RWPE2 (cell line): ENCODE measurements at places on chromosomes 12 and 14.

- no peak for DNase-seq
- no peaks in the 10 kb centered on the region for H3K27me3 ChIP-seq
- no peak overlapping the region for H3K27ac ChIP-seq
- H3K4me1 ChIP-seq, result peaks cover 1% of the 10 kb centered on the region
- no peak overlapping the region for H3K4me3 ChIP-seq
These were observed 70.9 kb upstream of the DICER1 start for GRCh38 chr14:95228240-95228639.

DNA sequence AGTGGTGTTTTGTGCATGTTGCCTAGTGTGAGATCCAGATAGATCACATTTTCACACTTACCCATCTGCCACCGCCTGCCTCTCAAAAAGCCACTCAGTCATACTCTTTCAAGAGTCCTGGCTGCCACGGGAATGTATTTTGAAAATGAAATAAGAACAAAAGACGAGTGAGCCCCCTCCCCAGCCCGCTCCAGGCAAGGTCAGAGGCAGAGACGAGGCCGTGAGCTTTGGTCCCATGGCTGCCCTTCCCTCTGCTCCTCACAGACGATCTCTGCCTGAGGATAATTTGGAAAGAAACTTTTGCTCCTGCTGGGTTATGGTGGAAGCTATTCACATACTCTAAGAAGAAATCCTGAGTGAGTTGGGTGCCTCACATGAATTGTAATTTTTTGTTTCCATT, 924.3 kb downstream of the BCL11B start:
- H3K27me3 ChIP-seq, result no peaks in the 10 kb centered on the region
- H3K4me3 ChIP-seq, result no peak overlapping the region
- H3K27ac ChIP-seq, result no peak overlapping the region
- H3K4me1 ChIP-seq, result peaks cover 10% of the 10 kb centered on the region

DNA sequence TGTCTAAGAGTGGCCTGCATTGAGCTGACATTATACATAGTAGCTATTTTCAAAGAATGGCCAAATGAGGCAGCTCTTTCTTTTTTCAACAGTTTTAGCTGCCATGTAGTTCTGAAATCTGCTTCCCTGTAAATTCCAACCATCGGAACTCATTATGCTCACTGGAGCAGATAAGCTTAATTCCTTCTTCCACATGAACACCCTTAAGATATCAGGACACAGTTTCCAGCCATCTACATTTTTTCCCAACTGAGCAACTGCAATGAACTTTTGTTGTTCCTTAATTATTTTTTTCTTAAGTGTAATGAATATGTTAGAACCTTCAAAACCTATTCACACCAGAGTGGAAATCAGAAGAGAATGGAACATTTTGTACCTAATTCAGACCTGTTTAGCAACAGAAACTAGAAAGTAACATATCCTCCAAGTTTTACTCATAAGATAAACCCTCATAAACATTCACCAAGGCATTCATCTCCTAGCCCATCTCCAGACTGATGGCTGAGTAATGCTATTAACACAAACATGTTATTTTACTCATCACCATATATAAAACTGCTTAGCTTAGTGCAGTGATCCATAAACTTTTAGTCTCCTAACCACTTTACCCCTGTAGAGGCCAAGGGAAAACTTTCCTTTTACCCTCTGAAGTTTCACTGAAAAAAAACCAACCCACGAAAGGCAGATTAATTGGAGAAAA, 296.1 kb upstream of the SYT1 start:
- no peak overlapping the region for H3K4me3 ChIP-seq
- no peaks in the 10 kb centered on the region for H3K27me3 ChIP-seq
- no peaks in the 10 kb centered on the region for H3K36me3 ChIP-seq
- no peaks in the 10 kb centered on the region for H3K4me1 ChIP-seq
- no peak for DNase-seq
- no peak overlapping the region for H3K27ac ChIP-seq

DNA sequence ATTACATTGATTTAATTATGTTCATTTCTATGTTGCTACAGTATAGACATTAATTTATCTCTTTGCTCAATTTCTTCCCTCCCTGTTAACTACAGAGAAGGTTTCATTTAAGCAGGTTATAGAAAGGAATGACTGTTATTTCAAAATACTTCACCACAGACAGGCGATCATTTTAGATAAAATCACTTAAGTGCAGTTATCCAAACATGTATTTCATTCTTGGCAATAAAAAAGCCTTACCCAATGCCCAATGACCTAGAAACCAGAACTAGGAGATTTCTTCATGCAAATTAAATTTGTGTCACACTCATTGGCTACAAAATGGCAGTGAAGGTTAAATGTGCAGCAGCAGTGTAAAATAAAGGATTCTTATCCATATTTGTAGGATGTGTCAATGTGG, 266.4 kb downstream of the KCNH5 start:
- no peak overlapping the region for H3K27ac ChIP-seq
- no peaks in the 10 kb centered on the region for H3K27me3 ChIP-seq
- no peak for DNase-seq
- H3K4me3 ChIP-seq, result no peak overlapping the region
- no peaks in the 10 kb centered on the region for H3K4me1 ChIP-seq
- no peaks in the 10 kb centered on the region for H3K36me3 ChIP-seq

DNA sequence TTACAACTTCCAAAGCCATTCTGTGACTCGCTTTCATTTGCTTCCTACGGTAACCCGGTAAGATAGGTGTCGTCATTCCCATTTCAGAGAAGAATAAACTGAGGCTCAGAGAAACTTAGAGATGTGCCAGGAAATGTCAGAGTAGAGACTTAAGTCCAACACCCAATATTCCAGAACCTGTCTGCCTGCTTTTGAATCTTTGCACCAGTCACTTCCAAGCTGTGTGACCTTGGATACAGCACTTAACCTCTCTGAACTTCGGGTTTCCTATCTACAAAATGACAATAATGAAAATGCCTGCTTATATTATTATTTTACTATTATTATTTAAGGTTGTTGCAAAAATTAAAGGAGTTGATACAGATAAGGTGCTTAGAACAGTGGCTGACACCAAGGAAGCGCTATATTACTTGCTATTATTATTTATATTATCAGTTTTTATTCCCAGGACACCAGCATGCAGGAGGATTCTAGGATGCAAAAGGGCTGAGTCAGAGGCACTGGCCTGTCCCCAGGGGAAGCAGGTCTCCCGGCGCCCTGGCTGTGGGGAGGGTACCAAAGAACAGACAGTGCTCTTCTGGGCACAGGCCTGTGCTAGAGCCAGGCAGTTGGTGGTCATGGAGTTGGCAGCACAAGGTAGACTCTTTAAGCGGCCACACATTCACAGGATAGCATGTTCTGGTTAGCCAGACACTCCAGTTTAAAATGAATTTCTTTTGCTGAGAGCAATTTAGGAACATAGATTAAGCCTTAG, 5.4 kb downstream of the HSPB8 start:
- H3K27ac ChIP-seq, result no peak overlapping the region
- no peak overlapping the region for H3K4me3 ChIP-seq
- no peaks in the 10 kb centered on the region for H3K27me3 ChIP-seq
- no peak for DNase-seq
- H3K36me3 ChIP-seq, result no peaks in the 10 kb centered on the region
- H3K4me1 ChIP-seq, result no peaks in the 10 kb centered on the region

DNA sequence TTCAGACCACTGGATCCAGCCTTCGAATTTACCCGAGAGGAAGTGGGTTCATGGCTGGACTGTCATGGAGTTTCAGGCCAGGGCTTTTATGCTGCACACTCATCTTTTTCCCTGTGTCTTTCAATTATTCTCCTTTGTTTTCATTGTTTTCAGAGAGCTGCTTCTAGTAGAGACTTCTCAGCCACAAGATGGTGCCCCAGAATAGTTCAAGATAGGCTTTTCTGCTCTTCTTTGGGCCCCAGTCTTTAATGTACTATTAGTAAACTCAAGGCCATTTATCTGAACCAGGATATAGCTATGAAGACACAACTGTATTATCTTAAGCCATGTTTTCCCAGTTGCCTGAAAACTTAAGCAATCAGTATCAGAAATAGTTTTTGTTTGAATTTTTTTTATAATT, 30.4 kb upstream of the PSMA6 start:
- DNase-seq, result no peak
- H3K36me3 ChIP-seq, result no peaks in the 10 kb centered on the region; the same call in 1 of the 2 replicates
- H3K27ac ChIP-seq, result no peak overlapping the region
- H3K4me3 ChIP-seq, result no peak overlapping the region
- no peaks in the 10 kb centered on the region for H3K27me3 ChIP-seq

DNA sequence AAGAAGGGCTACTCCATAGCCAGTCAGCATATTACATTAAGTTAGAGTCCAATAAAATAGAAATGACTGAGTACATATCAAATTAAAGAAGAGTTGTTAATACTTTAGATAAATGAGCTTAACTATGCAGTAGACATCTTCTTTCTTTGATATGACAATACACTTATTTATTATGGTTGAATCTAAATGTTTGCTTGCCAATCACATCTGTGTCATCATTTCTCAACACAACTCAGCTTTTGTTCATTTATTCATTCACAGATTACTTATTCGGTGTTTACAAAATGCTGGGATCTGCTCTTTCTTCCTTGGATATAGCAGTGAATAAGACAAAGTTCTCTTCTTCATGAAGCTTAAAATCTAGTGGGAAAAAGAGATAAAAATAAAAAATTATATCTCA, 614.6 kb upstream of the ATP2B1 start:
- no peak overlapping the region for H3K4me3 ChIP-seq
- H3K36me3 ChIP-seq, result no peaks in the 10 kb centered on the region
- H3K27me3 ChIP-seq, result no peaks in the 10 kb centered on the region
- H3K4me1 ChIP-seq, result no peaks in the 10 kb centered on the region

DNA sequence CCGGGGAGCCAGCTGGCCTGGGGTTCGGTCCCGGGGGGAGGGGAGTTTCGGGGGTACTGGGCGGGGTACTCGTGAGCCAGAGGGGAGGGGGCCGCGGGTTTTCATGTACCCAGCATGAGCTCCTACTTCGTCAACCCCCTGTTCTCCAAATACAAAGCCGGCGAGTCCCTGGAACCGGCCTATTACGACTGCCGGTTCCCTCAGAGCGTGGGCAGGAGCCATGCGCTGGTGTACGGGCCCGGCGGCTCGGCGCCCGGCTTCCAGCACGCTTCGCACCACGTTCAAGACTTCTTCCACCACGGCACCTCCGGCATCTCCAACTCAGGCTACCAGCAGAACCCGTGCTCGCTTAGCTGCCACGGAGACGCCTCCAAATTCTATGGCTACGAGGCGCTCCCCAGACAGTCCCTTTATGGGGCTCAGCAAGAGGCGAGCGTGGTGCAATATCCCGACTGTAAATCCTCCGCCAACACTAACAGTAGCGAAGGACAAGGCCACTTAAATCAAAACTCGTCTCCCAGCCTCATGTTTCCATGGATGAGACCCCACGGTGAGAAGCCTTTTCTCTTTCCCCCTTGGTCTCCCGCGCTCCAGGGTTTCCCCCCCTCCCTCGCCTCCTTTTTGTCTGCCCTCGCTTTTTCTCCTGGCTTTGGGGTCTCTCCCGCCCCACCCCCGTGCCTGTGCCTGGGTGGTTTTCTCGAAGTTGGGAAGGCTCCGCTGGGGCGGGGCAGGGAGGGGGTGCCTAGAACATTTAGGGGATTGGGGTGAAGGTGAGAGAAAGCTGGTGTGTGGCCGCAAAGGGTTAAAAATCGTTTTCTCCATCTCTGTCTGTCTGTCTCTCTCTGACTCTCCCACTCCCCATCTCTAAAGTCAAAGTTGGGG, 627 bp downstream of the HOXC8 start:
- DNase-seq, result no peak
- peaks cover 93% of the 10 kb centered on the region for H3K27me3 ChIP-seq
- no peaks in the 10 kb centered on the region for H3K36me3 ChIP-seq
- peak overlapping the region; percentile 25 for H3K4me3 ChIP-seq

- H3K27me3 ChIP-seq, result peaks cover 44% of the 10 kb centered on the region
- no peaks in the 10 kb centered on the region for H3K36me3 ChIP-seq
- no peaks in the 10 kb centered on the region for H3K4me1 ChIP-seq
- peak; percentile 13 for DNase-seq
These were observed 4.0 kb downstream of the RFLNA start for GRCh38 chr12:124298685-124299410.

GRCh38 chr12:129863938-129864337, 39.9 kb downstream of the TMEM132D start:
- no peak overlapping the region for H3K4me3 ChIP-seq
- no peak for DNase-seq
- H3K27me3 ChIP-seq, result no peaks in the 10 kb centered on the region
- no peaks in the 10 kb centered on the region for H3K36me3 ChIP-seq
- no peaks in the 10 kb centered on the region for H3K4me1 ChIP-seq
- no peak overlapping the region for H3K27ac ChIP-seq

DNA sequence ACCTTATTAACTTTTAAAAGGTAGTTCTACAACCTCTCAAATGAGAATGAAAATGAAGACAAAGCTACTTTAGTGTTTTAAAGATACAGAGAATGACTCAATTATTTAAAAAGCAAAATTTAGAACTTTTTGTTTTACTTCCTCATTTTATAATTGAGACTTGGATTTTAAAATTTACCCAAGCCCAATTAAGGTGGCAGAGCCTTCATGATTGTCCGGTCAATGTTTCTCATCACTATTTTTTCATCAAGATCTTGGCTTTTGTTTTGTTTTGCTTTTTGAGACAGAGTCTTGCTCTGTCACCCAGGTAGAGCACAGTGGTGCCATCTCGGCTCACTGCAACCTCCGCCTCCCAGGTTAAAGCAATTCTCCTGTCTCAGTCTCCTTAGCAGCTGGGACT, 32.7 kb downstream of the PPP4R3A start:
- H3K4me1 ChIP-seq, result no peaks in the 10 kb centered on the region
- peaks cover 100% of the 10 kb centered on the region for H3K36me3 ChIP-seq
- no peak for DNase-seq
- no peak overlapping the region for H3K27ac ChIP-seq
- H3K4me3 ChIP-seq, result no peak overlapping the region

DNA sequence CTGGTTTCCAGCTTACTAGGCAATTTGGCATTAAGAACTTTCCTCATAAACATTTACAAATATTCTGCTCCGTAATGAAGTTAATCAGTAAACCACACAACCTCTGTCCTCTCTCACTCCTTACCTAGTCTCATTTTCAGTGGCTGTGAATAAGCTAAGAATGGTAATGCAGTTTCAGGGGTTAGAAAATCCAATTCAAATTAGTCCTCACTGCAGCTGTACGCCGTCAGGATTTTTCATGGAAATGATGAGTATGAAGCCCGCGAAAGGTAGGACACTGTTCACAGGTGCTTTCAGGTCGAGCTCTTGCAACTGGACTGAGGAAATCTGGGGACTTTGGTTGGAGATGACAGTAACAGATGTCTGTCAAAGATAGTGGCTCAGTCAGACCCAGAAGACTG, 29.6 kb downstream of the NR1H4 start:
- H3K4me3 ChIP-seq, result no peak overlapping the region
- no peaks in the 10 kb centered on the region for H3K4me1 ChIP-seq

DNA sequence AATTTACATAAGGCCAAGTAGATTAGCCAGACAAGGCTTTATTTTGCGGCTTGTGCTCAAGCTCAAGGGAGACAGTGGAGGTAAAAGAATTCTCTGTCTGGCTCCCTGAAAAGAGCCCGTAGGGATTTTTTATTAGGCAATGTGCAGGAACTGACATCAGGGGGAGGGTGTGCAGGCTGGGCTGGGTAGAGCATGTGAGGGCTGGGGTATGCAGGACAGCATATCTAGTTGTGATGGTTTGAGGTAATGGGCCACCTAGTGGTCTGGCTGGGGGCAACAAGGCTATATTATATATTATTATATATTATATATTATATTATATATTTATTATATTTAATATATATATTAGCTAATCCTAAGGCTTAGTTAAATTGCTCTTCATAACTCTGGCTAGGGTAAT, 102.1 kb downstream of the TMEM117 start:
- DNase-seq, result no peak
- no peaks in the 10 kb centered on the region for H3K27me3 ChIP-seq
- no peaks in the 10 kb centered on the region for H3K4me1 ChIP-seq
- no peaks in the 10 kb centered on the region for H3K36me3 ChIP-seq

GRCh38 chr14:101563654-101564443, 2.6 kb downstream of the DIO3 start:
- no peaks in the 10 kb centered on the region for H3K4me1 ChIP-seq
- H3K27me3 ChIP-seq, result peaks cover 84% of the 10 kb centered on the region
- no peak for DNase-seq
- H3K36me3 ChIP-seq, result no peaks in the 10 kb centered on the region
